ENCODE measurements at places on chromosomes 7 and 10. TPM values are rescaled to one million over a fixed set of nuclear protein-coding genes. Genes with fewer than 3 reads are reported as not detected.

DNA sequence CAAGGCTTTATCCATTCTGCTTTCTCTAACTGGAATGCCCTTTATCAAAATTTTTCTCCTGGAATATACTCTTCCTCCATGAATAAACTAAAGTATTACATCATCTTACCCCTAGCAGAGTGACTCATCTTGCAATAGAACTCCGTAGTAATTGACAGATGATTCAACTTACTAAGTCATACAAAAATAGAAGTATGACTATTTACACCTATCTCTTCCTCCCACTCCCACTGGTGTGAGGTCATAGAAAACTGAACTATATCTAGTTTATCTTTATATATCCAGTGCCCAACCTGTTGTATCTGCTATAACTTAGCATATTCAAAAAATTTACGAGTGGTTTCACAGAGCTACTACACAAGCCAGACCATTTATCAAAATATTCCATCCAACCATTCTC, 26.1 kb downstream of the ABCB1 start:
- no peak for DNase-seq

GRCh38 chr10:110129490-110129889, 77.9 kb upstream of the MXI1 start:
- no peak for DNase-seq

DNA sequence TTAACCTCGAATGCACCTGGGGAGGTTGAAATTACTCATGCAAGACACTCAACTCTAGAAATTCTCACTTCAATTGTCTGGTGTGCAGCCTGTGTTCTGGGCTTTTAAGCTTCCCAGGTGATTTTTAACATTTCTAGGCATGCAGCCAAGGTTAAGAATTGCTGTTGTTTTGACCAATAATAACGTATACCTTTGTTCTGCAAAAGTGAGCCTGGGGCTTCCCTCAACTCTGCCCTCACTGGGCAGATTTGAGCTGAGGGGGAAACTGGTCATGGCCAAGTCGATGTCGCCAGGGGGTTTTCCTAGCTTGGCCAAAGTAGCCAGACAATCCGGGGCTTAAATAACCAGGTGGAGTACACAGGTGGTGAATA, 568 bp downstream of the PRSS2 start:
- no peak for DNase-seq

GRCh38 chr10:118595598-118596425, at the start of gene PRLHR:
TSS of gene PRLHR (minus strand) at chr10:118595648. CDS start at chr10:118595244, 404 bp downstream.
- DNase-seq, result peak; percentile 16

DNA sequence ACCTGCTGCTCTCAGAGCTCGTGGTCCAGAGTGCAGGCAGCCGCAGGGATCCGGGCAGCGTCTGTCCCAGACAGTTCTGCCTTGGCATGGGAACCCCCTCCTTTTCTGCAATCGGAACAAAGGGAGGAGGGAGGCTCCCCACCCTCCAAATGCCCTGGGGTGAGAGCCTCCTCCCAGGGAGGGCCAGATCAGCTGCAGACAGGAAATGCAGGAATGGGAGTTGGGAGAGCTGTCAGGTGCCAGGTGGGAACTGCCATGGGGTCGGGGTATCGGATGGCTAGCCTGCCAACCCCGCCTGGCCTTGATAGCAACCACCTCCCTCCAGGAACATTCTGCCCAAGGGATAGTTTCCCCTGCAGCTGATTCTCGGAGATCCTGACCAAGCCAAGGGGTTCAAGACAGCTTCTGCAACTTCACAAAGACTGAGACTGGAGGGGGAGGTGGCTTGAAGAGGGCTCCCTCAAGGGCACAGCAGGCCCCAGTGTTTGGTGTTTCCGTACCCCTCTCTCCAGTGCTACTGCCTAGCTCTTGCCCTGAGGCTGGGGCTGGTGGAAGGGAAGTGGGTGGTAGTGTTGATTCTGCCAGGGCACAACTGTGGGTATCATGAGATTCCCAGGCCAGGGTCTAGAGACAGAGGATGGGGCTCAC, at the start of gene CALML5:
CALML5 (minus strand) TSS at position 78 of the 648 bp plus-strand sequence. CDS start 132 bp downstream, outside the sequence.
- no peak for DNase-seq

DNA sequence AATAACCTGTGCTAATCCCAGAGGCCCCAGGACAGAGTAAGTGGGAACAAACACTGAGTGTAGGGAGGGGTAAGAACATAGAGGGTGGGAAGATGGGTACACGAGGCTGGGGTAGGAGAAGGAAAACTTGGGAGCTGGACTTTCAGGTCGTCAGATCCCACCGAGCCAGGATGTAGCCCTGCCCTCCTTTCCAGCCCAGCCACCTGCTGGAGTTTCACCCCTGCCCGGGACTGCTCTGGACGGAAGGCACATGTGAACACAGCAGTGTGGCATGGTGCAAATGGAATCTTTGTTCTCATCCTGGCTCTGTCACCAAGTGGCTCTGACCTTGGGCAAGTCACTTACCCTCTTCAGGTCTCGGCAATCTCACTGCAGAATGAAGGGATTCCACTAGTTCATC, 52.8 kb downstream of the PODXL start:
- no peak for DNase-seq

- DNase-seq, result no peak
These were observed 14.5 kb upstream of the KAZALD1 start for GRCh38 chr10:101047268-101047667.

- DNase-seq, result no peak
These were observed 66.4 kb downstream of the CDHR3 start for GRCh38 chr7:106029451-106029850.

DNA sequence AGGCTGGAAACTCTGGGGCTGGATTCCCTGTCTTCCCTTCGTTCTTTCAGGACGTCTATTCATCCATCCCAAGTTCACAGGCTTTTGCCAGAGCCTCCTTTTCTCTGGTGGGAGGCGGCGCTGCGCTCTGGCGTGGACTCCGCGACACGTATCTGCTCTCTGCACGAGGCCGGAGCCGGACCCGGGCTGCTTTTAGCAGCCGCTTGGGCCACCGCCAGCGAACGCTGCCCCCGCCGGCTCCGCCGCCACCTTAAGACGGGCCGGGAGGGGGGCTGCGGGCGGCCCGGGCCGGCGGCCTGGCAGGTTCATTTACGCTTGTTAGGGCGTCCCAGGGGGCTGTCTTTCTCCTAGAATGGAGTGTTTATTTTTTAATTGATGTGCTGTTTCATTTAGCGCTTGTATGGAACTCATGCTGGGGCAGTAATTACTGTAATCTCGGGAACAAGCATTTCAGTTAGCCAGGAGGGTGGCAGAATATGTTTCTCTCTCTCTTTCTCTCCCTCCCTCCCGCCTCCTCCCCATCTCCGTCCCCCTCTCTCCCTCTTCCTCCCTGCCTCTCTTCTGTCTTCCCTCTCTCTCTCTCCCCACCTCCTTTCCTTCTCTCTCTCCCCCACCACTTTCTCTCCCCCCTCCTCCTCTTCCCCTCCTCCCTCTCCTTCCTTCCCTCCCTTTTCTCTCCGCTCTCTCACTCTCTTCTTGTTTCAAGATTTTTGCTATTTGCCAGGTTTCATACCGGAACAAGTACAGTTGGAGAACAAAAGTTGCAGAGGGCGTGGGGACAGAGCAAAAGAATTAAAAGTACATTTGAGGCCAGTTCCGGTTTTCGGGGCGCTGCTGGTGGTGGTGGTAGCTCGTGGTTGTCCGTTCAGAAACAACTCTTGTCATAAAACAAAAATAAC, 1.3 kb upstream of the FZD8 start:
- peak; percentile 92 for DNase-seq

PLPP4 gene
- not detected for total RNA-seq

TRPV5 gene
- total RNA-seq, result not detected
